ENCODE measurements at places on chromosomes 16 and 17.

DNA sequence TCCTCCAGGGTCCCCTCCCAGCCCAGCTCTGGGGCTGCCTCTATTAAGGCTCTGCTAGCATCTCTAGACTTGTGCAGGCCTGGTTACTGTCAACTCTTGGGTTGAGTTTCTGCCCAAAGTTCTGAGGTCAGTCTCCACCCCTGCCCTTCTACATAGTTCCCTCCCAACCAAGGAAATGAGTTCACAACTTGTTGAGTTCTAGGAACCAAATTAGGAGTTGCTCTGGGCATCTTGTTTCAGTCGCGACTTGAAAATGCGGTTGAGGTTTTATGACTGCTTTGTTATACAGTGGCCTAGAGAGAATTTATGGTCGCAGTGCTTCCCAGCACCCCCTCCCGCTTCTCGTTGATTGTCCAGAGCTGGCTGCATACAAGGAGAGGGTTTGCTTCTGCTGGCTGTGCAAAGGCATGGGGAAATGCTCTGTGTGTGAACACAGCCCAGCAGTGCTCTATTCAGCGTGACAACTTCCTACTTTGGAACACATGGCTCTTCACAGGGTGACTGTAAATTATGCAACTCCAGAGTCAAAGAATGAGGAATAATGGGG lies 20.2 kb downstream of the GNAO1 start:
- DNase-seq, result no peak

- DNase-seq, result no peak
Observed at GRCh38 chr16:75805946-75806345, 79.7 kb upstream of the CPHXL start.

- no peak for DNase-seq
Observed at GRCh38 chr17:72386619-72387237, 265.9 kb downstream of the SOX9 start.

- DNase-seq, result no peak
Observed at GRCh38 chr16:29978564-29979270, 5.0 kb downstream of the TAOK2 start.

- DNase-seq, result no peak
Observed at GRCh38 chr17:32915245-32915644, 12.7 kb upstream of the TMEM98 start.

GRCh38 chr16:1781758-1782407 lies 488 bp downstream of the SPSB3 start:
- peak; percentile 44 for DNase-seq

DNA sequence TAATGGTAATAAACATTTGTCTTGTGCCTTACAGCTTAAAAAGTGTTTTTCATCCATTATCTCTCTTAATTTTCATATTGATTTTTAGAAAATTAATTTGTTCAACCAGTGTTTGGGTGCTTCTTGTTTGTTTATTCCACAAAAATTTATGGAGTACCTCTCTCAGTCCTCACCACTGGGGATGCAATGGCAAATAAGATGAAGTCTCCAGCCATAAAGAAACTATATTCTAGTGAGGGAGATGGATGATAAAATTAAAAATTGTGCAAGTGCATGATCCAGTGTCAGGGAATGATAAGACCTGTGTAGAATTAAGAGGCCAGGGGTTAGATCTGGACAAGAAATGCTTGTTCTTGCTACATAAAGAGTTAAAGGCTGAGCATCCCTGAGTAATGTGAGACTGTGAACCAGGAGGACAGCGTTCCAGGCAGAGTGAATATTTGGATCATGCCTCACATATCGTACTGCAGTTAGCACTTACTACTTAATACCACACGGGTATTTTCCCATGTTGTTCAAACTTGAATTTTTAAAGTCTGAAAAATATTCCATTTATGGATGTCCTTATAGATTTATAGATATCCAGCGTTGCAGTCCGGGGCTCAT lies 535.7 kb upstream of the HSBP1 start:
- no peak for DNase-seq

DNA sequence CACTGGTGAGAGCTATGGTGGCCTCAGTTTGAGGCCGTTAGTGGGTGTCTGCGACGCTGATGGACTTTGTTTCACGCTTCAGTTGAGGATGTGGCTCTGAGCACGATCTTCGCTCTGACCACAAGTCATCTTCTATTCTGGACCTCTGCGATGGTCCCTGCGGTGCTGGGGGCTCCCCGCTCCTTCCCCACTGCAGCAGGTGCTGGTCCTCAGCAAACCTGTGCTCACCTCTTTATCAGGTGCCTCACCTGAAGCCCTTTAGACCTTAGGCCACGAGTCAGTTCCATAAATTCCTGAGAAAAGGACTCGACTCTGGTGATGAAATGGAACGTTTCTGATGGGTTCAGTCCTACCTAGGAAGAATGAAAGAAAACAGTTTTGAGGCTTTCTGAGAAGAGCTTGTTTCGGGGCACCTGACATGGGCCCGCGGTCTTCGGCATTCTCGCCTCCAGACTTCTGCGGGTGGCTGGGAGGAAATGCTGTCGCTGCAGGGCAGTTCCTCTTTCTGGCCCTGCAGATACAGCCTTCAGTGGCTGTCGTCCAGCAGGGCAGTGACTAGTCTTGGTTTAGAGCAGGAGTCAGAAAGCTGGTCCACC lies 4.7 kb downstream of the KCTD5 start:
- DNase-seq, result peak; percentile 33

DNA sequence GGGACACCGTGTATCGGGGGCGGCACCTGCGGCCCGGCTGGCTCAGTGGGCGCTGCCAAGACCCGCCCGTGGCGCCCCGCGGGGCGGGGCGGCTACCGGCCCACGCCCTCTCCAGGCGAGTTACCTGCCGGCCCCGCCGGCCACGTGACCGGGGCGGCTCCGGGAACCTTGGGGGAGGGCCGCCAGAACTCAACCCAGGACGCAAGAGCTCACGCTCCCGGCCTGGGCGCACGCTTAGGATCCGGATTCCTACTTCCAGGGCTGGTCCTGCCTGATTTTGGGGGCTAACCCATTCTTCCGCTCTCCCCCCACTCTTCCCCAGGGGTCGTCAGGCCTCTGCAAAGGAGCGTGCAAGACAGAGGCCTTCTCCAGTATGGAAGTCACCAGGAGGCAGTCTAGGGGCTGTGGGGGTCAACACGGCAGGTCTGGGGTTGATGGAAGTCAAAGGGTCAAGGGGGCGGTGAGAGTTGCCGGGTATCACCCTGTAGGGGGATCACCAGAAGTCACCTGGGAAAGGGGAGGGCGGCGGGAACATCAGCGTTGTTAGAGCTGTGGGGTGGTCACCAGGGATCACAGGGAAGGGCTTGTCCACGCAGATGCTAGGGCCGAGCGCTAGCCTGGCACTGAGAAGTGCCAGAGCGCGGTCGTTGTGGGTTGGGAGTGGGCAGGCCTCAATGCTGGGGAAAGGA lies 354 bp upstream of the ESRP2 start:
- DNase-seq, result peak; percentile 49

GRCh38 chr17:31475378-31476162 lies 84.1 kb downstream of the RAB11FIP4 start:
- no peak for DNase-seq

GRCh38 chr16:29696881-29697331 lies 17.9 kb downstream of the QPRT start:
- DNase-seq, result no peak

DNA sequence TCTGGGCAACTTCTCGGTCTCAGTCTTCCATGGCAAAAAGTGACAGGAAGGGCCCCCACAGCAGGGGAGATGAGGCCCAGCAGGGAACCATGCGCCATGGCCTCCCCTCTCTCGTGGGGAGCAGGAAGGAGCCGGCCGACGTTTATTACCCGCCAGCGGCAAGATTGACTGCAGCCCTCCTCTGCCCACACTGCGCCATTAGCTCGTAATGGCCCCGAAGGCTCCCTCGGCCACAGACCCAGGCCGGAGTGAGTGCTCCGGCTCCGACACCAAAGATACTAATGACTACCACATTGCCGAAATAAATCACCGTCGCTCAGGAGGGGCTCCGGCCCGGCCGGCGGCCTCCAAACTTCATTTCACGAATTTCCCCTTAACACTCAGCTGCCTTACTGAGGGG lies 226.9 kb downstream of the C16orf78 start:
- no peak for DNase-seq

DNA sequence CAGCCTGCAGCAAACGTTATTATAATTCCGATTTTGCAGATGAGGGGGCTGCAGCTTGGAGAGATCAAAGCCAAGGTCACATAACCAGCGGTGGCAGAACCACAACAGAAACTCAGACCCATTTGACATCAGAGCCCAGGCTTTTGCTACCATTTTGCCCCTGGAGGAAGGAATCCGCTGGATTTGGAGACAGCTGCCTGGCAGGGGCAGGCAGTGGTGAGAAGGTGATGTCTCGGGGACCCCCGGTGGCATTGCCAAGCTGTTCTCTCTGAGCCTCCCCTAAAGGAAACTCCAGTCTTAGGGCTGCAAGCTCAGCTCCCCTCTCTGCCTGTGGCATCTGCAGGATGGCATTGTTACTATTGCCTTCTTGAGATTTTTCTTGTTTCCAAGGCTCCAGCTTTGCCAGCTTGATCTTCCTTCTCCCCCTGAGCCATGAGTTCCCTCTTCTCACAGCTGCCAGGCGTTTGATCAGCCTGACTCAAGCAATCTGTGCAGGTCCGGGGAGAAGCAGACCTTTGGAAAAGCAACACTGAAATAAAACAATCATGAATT lies 40.8 kb downstream of the AIPL1 start:
- DNase-seq, result no peak

DNA sequence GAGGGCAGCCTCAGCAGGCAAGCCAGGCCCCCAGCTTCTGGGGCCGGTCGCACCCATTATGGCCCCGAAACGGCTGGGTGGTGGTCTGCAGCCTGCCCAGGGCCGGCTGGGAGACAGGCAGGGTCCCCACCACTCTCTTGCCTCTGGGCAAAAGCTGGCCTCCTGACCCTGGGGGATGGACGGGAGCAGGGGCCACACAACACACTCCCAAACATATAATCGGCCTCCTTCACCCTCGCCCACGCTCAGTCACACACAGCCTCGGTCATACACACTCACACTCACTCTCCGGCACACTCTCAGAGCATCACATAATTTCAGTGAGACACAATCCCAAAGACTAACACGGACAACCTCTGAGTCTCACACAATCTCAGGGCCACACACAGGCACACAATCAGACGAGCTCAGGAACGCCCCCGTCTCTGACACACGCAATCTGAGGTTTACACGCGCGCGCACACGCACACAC lies 589 bp downstream of the PEMT start:
- no peak for DNase-seq

GRCh38 chr16:76194616-76195015 lies 82.6 kb upstream of the CNTNAP4 start:
- no peak for DNase-seq

- DNase-seq, result peak; percentile 49
Observed at GRCh38 chr17:63419949-63420867, 25.9 kb downstream of the CYB561 start.

DNA sequence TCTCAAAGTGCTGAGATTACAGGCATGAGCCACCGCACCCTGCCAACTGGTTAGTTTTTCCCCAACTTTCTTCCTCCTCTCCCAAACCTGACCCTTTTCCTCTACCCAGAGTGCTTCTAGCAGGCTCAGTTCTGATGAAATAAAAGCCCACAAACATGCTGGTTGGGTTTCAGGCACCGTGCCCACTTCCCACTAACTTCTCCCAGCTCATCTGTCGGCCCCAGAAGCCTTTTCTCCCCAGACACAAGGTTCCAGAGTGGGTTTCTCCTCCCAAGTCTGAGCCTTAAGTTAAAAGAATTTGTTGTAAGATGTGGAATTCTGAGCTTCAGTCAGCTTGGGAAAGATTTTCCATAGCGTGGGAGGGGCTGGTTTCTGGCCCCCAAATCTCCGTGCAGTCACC lies 11.5 kb upstream of the SCN4A start:
- no peak for DNase-seq

GRCh38 chr16:17409894-17410293 lies 60.9 kb downstream of the XYLT1 start:
- no peak for DNase-seq

- DNase-seq, result no peak
Observed at GRCh38 chr17:17347956-17348871, 45.0 kb downstream of the NT5M start.

DNA sequence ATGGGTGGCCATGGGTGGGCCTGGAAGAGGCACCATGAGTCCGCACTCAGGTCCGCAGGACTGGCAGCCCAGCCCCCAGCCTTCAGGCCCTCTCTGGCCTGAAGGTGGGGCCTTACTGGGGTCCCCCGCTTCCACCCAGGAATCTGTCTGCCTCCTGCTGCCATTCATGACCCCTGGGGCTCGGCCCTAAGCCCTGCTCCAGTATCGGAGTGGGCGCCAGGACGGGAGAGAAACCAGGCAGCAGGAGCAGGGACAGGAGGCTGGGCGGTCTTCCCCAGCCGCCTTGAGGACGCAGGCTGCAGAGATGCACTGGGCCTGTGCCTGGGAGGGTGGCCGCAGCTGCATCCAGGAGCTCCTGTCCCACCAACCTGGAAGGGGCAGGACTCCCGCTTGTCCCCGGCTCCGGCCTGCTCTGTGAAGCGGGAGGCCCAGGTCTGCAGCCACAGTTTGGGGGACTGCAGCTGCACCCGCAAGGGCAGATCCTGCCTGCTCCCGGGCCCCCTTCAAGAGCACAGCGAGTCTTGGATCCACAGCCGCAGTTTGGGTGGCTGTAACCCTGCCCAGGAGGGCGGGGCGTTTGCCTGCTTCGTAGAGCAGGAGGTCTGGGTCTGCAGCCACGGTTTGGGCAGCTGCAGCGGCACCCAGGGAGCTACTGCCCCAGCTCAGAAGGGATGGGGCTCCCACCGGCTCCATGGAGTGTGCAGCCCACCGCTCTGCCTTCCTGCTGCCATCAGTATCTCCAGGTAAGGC lies 81.8 kb upstream of the DNAJA2 start:
- DNase-seq, result no peak

GRCh38 chr17:59516451-59516850 lies 49.0 kb upstream of the DHX40 start:
- no peak for DNase-seq

- DNase-seq, result no peak
Observed at GRCh38 chr16:68487203-68487514, 38.9 kb upstream of the SMPD3 start.

- DNase-seq, result no peak
Observed at GRCh38 chr16:17205279-17206211, 265.2 kb downstream of the XYLT1 start.

GRCh38 chr16:50261707-50262235 lies 4.6 kb upstream of the ADCY7 start:
- DNase-seq, result no peak

DNA sequence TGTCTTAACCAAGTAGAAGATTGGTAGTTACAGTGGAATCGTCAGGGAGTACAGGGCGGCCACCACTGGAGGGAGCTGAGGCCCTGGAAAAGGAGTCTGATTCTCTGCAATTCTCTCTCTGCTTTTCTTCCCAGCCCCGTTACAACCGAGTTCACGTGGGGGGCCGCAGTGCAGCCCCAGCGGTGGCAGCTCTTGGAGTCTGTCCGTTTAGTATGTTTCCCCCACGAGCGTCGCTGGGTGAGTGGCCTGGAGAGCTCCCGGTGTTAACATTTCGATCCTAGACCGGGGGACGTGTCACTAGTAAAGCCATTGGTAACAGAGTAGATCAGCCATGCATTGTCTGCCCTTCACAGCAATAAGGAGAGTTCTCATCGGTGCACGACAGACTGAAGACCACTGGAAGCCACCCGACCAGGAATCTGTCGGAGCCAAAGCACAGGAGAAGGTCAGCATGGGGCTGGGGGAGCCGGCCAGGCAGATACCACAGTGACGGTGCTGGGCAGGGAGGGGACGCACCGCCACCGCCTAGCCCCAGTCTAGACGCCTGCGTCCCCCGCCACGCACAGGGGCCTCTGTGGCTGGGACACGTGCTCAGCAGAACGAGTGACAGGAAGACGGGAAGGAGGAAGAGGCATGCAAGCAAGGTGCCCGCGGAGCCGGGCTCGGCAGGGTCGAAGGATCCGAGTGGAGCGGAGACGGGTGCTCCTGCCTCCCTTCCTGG lies 15.7 kb downstream of the SLC16A3 start:
- no peak for DNase-seq

- peak; percentile 56 for DNase-seq
Observed at GRCh38 chr17:45227101-45227925, 5.6 kb downstream of the FMNL1 start.
